ENCODE measurements at places on chromosomes 2 and 18. TPM values are rescaled to one million over a fixed set of nuclear protein-coding genes. Genes with fewer than 3 reads are reported as not detected.

The NOL4 gene
- not detected for total RNA-seq

GRCh38 chr2:181955010-181955409 lies 30.6 kb upstream of the PPP1R1C start:
- no peak overlapping the region for H3K4me3 ChIP-seq
- no peaks in the 10 kb centered on the region for H3K27me3 ChIP-seq
- peaks cover 5% of the 10 kb centered on the region for H3K4me1 ChIP-seq
- no peak for DNase-seq
- no peak overlapping the region for H3K27ac ChIP-seq
- H3K36me3 ChIP-seq = no peaks in the 10 kb centered on the region

The PPP1R1C gene
- not detected for total RNA-seq

The REG1B gene
- not detected for total RNA-seq

The HK2 gene
- 8.9 TPM for total RNA-seq

The ELOA2 gene
- total RNA-seq = not detected

- no peak overlapping the region for H3K4me3 ChIP-seq
- H3K27me3 ChIP-seq = no peaks in the 10 kb centered on the region
- no peaks in the 10 kb centered on the region for H3K4me1 ChIP-seq
Observed at GRCh38 chr18:68234676-68235075, 480.2 kb downstream of the TMX3 start.

GRCh38 chr2:183248866-183249567 lies 124.8 kb downstream of the NUP35 start:
- no peak overlapping the region for H3K27ac ChIP-seq
- H3K27me3 ChIP-seq = no peaks in the 10 kb centered on the region
- no peak for DNase-seq
- H3K36me3 ChIP-seq = no peaks in the 10 kb centered on the region
